ENCODE measurements at places on chromosomes 4 and X.

- DNase-seq = no peak
Measured at GRCh38 chr4:89640620-89641366, 196.2 kb downstream of the SNCA start.

DNA sequence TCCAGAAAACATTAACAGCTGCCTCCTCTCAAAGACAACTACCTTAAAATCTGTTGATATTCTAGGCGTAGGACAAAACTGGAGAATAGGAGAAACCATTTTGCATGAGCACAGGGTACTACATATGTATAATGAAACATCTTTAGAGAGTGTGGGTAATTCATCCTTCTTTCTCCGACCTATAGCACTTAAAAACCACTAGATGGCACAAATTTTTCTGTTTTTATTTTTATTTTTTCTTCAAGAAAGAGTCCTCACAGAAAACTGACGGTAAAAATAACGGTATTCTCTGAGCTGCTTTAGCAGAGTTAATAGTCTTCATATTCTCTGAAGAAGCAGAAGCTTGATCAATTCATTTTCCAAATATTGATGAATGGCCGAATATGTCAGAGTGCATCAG, 14.6 kb downstream of the SMIM31 start:
- DNase-seq = no peak

- peak; percentile 86 for DNase-seq
Measured at GRCh38 chr4:42281324-42282020, 115.8 kb upstream of the SHISA3 start.

- no peak for DNase-seq
Measured at GRCh38 chr4:70681704-70682103, 6.6 kb upstream of the UTP3 start.

DNA sequence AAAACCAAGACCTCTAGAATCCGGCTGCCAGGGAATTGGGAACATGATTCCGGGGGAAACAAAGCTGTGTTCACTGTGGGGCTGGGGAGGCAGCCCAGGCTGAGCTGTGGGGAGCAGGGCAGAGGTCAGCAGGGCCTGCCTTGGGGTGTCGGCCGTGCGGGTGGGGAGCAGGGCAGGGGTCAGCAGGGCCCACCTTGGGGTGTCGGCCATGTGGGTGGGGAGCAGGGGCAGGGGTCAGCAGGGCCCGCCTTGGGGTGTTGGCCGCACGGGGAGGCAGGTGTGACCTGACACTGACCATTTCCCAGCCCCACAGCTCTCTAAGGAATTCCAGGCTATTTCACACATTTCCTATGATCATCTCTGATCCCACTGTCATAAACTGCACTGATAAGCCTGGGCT, 45.6 kb upstream of the CPLX1 start:
- no peak for DNase-seq

DNA sequence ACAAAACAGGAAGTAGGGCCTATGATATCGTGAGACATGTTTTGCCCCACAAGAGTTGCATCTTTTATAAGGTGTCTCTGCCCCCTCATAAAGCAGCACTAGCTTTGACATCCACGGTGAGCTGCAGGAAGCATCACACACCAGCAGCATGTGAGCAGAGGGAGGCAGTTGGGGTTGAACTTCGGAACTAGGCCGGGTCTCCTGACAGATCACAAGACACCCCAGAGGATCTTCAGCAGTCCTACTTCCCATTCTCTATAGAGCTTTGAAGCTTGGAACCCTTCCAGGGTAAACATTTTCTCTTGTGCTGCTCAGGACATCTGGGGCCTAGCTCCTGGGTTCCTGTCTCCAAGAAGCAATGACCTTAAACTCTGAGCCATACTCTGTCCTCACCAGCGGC, 27.5 kb downstream of the YY2 start:
- DNase-seq = no peak

GRCh38 chrX:132207996-132208395, 11.3 kb downstream of the RAP2C start:
- DNase-seq = no peak

DNA sequence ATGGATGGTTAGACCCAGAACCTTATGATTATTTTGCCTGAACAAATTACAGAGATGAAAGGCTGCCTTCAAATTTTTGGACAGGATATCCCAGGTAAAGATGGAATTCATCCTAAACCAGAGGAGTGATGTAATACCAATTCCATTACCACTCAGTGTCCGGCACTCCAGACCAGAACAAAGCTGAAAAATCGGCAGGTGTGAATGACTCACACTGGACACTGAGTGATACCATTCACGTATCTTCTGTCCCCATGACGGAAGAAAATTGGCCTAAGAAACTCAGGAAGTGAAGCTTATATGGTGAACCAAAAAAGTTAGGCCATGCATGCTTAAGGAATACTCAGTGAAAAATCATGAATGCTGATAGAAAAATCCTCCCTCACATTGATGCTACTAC, 34.5 kb downstream of the PALLD start:
- DNase-seq = no peak

DNA sequence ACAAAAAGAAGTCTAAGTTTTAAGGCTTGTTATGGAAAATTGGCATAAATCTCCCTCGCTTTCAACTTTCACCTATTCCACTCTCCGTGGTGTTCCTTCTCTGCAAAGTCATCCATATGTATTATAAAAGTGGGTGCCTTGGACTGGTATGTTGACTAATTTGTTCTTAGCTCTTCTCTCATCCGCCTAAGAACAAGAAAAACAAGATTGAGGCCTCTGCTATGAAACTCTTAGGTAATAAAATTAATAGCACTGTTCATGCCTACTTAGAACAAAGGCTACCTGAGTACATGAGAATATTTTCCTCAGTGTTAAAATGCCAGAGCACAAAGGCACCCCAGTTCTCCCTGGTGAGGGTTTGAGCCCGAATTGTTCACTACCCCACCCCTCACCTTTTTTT, 1.3 kb downstream of the CNGA1 start:
- no peak for DNase-seq

DNA sequence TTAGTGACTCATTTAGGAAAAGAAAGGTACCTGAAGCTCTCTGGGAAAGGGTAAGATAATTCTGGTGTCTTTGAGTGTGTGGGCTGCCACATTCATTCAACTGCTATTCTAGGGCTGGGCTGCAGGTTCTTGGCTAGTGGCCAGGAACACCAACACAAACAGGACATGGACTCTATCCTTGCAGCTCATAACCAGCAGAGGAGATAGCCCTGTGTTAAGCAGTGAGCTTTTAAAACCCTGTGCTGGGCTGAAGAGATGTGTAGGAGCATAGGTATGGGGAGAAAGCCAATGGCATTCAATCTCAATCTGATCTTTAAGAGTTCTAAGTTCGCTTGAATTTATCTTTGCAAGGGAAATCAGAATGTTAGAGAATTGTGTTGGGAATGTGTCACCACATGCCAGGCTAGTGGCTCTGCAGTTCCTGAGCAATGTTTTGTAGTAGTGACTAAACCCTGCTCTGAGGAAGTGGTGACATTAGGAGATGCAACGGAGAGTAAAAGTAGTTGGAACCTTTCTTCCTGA, 39.2 kb downstream of the SGMS2 start:
- peak; percentile 76 for DNase-seq

GRCh38 chrX:43975796-43976195, 2.6 kb upstream of the NDP start:
- DNase-seq = no peak

DNA sequence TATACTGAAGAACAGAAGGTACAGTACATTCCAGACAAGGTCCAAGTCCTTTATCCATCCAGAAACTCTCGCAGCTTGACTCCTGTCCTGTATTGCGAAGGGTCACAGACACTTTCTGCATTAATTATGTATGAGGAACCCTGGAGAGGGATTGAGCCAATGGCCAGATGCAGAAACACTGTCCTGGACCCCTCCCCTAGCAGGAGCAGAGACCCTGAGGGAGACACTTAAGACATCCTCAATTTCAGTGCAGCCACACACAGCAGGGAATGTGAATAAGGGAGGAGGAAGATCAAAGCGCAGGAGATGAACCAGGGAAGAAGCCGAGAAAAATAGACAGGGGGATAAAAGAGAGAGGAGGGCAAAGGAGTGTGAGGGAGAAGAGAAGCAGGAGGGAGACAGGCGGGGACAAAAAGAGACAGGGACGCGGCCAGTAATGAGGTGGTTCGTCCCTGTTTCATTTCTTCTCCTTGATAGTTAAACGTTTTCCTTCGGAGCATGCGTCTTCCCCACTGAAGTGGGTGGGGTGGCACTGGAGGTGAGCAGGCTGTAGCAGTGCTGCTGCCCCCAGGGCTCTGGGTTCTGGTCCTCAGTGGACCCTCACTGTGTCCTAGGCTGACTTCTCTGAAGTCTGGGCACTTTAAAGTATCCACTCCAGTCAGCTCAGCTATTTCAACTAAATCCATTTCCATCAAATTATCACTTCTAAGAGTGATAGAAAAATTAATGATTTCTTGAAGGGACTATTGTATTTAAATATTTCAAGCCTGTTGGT, 356.4 kb upstream of the NOCT start:
- DNase-seq = no peak

DNA sequence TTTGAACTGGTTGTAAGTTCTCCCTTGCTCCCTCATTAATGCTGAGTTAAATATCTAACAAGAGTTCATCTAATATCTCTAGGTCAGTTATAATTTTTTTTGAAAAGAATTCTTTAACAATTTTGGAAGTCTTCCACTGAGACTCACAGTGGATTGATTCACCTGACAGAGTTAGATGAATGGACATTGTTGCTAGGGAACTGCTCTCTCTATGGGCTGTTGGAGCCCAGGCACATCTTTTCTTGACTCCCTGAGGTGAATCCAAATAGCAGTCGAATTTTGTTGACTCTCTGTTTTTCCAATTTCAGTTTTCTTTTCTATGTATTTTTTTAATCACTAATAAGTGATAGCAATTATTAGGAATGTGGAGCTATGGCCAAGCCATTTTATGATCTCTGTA, 996.1 kb upstream of the PABPC4L start:
- DNase-seq = no peak

GRCh38 chr4:3215733-3216132, 33.2 kb upstream of the MSANTD1 start:
- DNase-seq = no peak

DNA sequence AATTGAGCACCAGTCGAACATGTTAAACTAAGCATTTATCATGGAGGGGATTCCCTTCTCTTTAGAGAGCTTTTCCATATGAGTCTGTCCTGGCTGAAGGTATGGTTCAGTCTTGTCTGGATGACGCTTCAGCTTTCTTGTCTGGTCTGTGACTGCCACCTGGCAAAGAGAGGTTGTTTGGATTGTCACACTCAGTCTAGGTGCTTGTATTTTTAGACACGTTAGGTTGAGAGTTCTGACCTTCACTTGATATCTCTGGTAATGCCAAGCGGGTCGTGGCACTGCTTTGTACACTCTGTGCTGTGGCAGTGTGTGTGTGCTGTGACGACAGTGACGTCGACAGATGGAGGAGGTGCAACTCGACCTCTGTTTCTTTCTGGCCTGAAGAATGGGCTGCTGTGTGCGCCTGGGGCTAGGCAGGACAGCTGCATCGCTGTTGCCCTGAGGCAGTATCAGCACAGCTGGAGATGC, 12.6 kb downstream of the NOCT start:
- DNase-seq = no peak

DNA sequence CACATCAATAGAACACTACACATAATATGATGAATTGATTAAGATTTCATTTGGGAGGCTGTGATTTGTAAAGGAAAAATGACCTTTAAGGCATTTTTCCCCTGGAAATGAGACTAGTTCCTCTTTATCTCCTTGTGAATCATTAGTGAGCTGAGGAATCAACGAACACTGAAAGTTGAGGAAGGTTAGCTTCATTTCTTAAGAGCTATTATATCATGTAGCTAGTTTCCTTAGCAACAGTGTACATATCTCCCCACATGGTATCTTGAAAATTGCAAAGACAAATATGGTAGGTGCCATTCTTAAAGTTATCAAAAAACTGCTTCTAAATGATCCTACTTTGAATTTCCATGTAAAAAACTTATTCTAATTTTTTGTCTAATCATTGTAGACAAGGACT, 127.5 kb upstream of the NRK start:
- DNase-seq = no peak

DNA sequence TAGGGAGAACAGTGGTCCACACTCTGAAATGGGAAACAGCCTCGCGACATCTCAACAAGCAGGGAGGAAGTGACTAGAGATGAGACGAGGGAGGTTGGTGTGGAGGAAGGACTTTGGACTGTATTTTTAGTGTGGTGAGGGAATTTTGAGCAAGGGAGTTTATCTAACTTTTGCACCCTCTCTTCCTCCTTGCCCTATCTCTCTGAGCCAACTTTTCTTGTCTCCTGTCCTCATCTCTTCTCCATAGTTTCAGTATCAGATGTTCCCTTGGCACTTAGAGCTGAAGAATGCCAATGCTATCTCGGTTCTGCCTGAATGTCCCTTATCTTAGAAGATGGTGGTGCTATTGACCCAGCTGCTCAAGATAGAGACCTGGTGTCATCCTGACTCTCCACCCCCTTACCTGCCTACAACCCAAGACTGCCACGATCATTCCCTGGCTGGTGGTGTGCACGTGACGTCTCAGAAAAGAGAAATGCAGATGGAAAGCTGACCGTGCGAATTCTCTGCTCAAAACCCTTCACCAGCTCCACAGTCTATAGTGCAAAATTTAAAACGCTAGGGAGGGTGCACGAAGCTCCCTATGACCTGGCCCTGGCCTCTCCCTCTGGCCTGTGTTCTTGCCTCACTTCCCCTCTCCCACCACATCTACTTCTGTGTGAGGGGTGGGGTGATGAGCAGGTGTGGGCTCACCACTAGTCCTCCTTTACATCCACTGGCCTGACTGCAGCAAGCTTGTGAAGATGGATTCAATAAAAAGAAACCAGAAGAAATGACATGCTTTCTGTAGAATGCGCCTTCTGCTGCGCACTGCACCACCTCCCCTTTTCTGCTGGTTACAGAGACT, 20.9 kb downstream of the MPP1 start:
- DNase-seq = no peak

DNA sequence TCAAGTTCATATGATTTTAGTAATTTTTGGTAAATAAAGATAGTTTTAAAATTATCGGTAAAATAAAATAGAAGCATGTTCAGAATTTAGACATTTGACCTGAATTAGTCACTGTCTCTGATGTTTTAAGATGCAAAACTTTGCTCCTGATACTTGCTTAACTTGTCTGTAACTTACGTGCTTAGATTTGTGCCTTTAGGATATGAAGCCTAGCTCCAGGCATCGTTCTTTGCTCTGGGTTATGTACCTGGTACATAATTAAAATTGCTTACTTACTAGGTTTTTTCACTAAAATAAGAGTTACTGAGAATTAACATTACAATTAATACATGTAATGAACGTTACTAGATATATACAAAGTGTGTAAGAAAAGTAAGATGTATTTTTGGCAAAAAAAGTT, 24.9 kb upstream of the AADAT start:
- DNase-seq = no peak

DNA sequence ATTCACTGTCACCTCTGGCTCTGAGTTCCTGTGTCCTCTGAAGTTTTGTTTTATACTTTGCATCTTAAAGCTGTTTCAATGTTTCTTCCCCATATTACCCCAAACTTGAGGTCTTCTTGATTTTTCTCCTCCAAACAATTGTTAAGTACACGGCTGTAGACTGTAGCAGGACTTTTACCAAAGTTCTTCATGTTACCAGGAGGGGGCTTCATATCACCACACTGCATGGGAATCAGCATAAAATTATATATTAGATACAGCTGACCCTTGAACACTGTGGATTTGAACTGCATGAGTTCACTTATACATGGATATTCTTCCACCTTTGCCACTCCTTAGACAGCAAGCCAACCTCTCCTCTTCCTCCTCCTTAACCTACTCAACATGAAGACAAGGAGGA, 56.6 kb downstream of the SPATA18 start:
- no peak for DNase-seq

GRCh38 chr4:2599304-2599654, 62.8 kb downstream of the FAM193A start:
- DNase-seq = no peak

Data from M059J (cell line).